ENCODE measurements at places on chromosomes 2 and 18.

GRCh38 chr2:222547083-222547482 is 108.8 kb downstream of the FARSB start:
- DNase-seq: no peak

DNA sequence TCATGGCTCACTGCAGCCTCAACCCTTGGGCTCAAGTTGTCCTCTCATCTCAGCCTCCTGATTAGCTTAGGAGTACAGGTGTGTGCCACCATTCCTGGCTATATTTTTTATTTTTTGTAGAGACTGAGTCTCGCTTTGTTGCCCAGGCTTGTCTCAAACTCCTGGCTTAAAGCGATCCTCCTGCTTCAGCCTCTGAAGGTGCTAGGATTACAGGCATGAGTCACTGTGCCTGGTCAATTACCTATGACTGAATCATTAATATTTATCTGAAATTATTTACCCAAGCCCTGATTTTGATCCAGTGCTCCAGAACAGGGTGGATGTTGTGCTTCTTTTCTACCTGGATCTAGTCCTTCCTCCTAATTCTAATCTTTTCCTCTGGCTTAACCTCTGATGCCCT is 87.8 kb downstream of the MAP2 start:
- no peak for DNase-seq

- DNase-seq: no peak
Observed at GRCh38 chr2:198359308-198359707, 554.9 kb downstream of the PLCL1 start.

DNA sequence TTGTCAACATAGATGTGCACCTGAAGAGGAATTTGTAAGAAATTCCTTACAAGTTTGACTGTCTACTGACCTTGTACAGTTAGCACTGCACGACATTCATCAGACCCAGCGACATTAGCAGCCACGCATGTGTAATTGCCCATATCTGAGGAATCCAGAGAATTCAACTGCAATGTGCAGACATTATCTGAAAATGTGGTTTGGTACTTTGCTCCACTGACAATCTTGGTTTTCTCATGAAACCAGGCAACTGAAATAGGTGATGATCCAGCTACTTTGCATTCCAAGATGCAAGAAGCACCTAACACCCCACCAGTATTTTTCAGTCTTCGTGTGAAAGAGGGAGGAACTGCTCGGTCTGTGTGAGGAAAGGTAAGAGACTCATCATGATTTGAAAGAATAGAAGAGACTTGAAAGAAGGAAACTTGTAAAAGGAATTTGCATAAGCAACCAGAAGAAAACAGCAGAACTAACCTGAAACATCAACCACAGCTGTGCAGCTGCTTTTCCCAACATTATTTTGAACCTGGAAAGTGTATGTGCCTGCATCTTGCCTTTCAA is 83.4 kb downstream of the TTN start:
- no peak for DNase-seq

DNA sequence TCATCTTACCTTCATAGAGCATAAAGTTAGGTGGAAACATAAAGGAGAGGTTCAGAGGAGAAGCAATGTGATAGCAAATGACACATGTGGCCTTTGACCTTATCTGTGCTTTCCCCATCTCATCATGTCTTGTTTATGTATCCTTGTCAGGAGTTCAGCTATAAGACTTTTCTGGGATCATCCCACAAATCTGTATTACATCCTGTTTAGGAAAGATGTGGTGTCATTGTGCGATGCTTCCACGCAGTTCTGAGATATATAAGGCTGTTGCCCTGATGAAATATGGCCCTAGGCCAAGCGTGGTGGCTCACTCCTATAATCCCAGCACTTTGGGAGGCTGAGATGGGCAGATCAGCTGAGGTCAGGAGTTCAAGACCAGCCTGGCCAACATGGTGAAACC is 15.5 kb upstream of the MGAT5 start:
- no peak for DNase-seq

Measured in NCI-H1694 (cell line).